ENCODE measurements at places on chromosomes 6 and 20.

- DNase-seq: no peak
Measured at GRCh38 chr6:158418501-158418900, 106.2 kb downstream of the TULP4 start.

GRCh38 chr6:151721146-151721545 is 86.3 kb upstream of the ESR1 start:
- DNase-seq: no peak

GRCh38 chr6:105831311-105832097 is 254.6 kb upstream of the PRDM1 start:
- no peak for DNase-seq

GRCh38 chr6:110357664-110358552 is at the start of gene METTL24:
Gene METTL24 (minus strand): TSS chr6:110358349. CDS start chr6:110358272, 77 bp downstream.
- peak; percentile 27 for DNase-seq

- DNase-seq: no peak
Measured at GRCh38 chr20:47350181-47350550, 6.3 kb downstream of the ZMYND8 start.

DNA sequence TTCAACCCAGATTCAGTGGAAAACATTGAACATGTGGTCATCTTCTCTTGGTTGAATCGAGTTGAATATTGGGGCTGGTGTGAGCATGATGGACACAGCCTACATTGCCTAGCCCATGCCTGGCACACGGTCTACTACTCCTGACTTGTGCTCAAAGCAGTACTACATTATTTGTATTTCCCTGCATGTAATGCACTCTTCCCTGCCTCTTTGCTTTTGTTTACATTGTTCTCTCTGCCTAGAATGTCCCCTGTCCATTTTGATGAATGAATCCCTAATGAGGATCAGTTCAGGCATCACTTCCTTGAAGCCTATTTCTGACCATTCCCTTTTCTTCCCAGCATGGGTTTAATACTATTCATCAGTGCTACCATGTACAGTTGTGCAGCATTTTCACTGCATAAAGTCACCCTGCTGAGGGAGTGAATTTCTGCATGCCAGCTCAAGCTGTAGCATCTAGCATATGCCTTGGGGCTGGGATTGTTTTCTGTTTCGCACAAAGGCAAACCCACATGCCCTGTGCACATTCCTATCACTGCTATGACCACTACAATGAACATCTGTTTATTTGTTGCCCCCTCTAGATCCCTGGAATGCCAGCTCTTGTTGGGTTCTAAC is 75.3 kb upstream of the CCN6 start:
- peak; percentile 13 for DNase-seq

- no peak for DNase-seq
Measured at GRCh38 chr20:3084986-3085360, 449 bp upstream of the AVP start.

DNA sequence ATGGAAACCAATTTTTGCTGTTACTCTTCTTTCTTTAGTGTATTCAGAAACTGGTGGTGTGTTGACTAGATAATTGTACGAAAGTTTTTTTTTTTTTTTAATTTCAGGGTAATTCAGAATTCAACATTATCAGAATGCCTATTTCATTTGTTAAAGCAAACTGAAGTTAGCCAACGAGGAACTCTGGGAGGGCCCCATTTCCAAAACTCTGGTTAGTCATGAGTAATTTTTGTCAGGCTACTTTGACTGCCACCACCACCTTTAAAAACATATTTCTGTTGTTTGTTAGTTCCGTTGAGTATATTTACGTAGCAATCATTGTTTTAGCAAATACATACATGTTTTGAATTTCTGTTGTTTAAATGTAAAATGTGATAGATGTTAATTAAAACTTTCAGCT is 763 bp downstream of the ZKSCAN8 start:
- no peak for DNase-seq

- DNase-seq: no peak
Measured at GRCh38 chr6:2919401-2919800, 16.3 kb upstream of the SERPINB9 start.

- no peak for DNase-seq
Measured at GRCh38 chr20:36676701-36677421, 30.9 kb upstream of the SLA2 start.

DNA sequence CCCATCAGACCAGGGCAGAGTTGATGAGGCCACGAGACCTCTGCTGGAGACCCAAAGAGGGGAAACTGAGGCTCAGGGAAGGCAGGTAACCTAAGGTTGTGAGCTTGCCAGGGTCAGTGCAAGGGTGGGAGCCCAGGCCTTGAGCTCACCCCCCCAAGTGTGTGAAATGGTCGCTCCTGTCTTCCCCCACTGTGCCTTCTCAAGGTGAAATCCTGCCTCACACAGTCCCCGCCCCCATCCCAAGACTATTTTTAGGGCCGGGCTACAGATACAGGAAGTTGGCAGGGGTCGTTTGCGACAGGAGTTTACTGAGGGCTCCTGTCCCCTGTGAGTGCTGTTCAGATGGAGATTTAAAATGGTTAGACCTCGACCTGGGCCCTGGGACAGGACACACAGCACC is 18.7 kb upstream of the GATA5 start:
- no peak for DNase-seq

GRCh38 chr20:10219452-10219791 is 792 bp downstream of the SNAP25 start:
- peak; percentile 76 for DNase-seq

GRCh38 chr6:89138173-89138572 is 7.7 kb upstream of the PM20D2 start:
- DNase-seq: no peak

DNA sequence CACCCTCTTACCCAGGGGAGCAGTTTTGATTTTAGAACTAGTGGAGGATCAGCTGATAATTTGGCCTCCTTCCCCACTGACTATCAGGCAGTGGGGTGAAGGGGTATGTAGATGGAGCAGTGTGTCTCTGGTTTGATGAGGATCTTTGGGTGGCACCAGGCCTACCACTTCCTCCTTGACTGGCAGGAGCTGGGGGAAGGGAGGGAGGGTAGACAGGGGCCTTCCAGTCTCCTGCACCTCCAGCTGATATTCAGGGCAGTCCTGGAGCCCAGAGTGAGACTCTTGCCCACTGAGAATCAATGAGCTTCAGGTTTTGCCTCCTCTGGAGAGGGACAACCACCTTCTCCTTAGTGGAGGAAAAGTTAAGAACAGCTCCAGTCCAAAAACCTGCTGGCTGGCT is 3.2 kb downstream of the DEF6 start:
- DNase-seq: no peak

DNA sequence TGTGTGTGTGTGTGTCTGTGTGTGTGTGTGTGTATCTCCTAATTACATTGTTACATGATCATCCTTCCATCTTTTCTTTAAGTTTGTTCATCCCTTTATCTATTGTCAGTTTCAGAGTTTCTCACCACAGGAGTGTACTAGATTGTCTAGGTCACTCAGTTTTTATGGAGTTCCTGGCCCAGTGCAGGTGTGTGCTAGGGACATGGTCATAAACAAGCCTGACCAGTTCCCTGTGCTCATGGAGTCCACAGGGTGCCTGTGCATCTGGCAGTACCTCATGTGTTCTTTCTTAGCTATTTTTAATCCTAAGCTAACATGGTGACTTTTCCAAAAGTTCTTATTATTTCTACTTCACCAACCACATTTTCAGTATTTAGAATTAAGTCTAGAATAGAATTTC is 43.9 kb downstream of the PHACTR2 start:
- no peak for DNase-seq

DNA sequence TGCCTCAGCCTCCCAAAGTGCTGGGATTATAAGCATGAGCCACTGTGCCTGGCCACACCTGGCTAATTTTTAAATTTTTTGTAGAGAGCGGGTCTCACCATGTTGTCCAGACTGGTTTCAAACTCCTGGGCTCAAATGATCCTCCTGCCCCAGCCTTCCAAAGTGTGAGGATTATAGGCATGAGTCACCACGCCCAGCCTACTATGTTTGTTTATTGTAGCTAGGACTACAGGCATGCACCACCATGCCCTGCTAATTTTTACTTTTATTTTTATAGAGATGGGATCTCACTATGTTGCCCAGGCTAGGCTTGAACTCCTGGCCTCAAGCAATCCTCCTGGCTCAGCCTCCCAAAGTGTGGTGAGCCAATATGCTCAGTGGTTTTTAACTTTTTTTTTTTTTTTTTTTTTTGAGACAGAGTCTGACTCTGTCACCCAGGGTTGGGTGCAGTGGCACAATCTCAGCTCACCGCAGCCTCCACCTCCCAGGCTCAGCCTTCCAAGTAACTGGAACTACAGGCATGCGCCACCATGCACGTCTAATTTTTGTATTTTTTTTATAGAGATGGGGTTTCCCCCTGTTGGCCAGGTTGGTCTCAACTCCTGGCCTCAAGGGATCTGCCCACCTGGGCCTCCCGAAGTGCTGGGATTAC is 12.0 kb upstream of the DDX43 start:
- DNase-seq: no peak

- DNase-seq: no peak
Measured at GRCh38 chr6:105373481-105373880, 29.4 kb downstream of the PREP start.

GRCh38 chr6:129638686-129639085 is 71.3 kb downstream of the ARHGAP18 start:
- DNase-seq: no peak

GRCh38 chr6:143746202-143747119 is 68.7 kb downstream of the PHACTR2 start:
- peak; percentile 48 for DNase-seq

DNA sequence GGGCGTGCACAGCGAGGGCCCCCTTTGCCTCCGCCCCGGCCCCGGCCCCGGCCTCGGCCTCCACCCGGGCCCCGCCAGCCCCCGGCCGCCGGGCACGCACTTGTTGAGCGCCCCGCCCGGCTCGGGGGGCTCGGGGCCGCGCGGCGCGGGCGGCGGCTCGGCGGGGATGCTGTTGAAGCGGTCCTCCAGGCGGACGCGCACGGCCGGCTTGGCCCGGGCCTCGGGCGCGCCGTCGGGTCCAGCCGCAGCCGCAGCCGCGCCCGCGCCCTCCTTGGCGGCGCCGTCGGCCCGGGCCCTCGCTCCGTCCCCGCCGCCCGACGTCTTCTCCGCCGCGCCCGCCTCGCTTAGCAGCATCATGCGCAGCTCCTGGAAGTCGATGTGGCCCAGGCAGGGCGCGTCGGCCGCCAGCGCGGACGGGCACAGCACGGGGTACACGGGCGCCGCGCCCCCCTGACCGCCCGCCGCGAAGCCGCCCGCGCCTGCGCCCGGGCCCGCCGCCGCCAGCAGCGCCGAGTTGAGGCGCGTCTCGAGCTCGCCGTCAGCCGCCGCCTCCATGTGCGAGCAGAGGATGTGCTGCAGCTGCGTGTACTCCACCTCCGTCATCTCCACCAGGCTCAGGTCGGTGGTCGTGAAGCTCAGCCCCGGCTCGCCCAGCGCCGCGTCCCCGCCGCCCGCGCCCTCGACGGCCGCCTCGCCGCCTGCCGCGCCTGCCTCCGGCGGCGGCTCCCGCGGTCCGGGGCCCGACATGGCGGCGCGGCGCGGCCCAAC is 514 bp downstream of the TCFL5 start:
- peak; percentile 31 for DNase-seq

- DNase-seq: no peak
Measured at GRCh38 chr6:85353012-85353411, 96.9 kb upstream of the NT5E start.

DNA sequence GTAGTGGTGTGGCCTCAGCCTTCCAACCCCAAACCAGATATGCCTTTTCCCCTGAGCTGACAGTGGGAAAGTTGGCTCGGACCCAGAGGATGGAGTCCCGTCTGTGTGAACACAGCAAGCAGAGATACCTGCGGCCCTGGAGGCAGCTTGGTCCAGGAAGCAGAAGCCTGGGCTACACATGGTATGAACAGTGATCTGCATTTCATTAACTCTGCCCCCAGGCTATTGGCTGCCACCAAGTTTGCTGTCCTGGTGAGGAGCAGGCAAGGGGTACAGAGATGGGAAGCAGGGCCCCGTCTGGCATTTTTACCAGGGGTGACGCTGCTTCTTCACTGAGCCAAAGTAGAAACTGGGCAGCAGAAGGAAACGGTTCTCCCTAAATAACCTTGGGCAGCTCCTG is 90.0 kb downstream of the EDN3 start:
- no peak for DNase-seq

DNA sequence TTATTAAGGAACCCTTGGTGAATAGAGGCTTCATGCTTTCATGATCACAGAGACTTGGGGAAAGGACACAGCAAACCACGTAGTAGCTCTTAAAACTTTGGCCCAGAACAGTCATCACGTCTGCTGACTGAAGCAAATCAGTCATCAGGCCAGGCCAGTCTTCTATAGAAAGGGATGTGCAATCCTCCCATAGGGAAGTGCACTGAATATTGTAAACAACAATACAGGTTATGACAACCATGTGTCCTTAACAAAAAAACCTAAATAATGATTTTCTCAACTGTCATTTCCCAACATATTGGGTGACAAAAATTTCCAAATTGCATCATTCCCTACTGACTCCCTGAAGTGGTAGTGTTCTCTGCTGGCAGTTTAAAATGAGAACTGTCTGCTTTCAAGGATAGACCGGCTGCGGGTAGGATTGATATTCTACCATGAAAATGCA is 388.2 kb upstream of the CITED2 start:
- DNase-seq: no peak

GRCh38 chr20:1906361-1907051 is 11.3 kb downstream of the SIRPA start:
- DNase-seq: no peak

- DNase-seq: peak; percentile 53
Measured at GRCh38 chr6:26155061-26155930, 68.1 kb downstream of the HFE start.

- DNase-seq: peak; percentile 6
Measured at GRCh38 chr6:110999634-111000270, 17.9 kb downstream of the RPF2 start.

DNA sequence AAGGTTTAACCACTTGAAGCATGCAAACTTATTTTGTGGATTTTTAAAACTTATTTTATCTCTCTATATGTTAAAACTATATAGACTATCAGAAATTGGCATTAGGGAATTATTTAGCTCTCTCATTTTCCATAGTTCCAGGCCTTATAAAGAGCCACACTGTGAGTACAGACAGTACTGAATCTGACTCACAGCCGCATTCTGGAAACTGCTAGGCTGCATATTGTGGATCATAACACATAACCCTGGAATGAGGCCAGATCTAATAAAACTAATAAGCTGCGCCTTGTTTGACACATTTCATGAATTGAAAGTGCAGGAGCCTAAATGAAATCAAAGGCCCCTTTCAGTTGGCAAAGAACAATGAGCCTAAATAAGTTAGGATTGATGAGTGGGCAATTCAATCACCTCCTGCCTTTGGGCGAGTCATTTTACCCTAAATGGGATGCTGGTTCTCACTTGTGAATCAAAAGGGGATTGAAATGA is 308.4 kb downstream of the PACRG start:
- no peak for DNase-seq

- DNase-seq: no peak
Measured at GRCh38 chr20:51894201-51894600, 91.9 kb upstream of the SALL4 start.

DNA sequence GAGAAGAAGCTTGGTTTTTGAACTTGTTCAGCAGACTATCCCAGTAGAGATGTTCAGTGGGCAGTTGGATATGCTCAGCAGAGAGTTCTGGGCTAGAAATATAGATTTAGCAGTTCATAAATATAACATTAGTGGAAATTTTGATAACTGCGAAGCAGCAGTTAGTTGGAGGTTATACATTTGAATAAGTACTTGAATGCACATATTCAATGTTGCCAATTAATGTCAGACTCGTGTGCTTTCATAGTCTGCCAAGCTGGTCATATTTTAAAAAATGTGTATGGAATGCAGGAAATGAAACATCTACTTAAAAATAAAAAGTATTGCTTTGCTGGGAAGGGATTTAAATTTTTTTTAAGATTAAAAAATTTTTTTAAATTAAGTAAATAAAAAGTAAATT is 92.5 kb upstream of the E2F3 start:
- DNase-seq: no peak

GRCh38 chr6:105091140-105091829 is 88.5 kb downstream of the POPDC3 start:
- DNase-seq: no peak
